ENCODE measurements at places on chromosomes 3 and 15.
A peak's percentile ranks its signal among the peaks of the same experiment; 100 is the strongest.

GRCh38 chr15:38490242-38490922 lies 36.5 kb downstream of the FAM98B start:
- DNase-seq, result peak; percentile 31

DNA sequence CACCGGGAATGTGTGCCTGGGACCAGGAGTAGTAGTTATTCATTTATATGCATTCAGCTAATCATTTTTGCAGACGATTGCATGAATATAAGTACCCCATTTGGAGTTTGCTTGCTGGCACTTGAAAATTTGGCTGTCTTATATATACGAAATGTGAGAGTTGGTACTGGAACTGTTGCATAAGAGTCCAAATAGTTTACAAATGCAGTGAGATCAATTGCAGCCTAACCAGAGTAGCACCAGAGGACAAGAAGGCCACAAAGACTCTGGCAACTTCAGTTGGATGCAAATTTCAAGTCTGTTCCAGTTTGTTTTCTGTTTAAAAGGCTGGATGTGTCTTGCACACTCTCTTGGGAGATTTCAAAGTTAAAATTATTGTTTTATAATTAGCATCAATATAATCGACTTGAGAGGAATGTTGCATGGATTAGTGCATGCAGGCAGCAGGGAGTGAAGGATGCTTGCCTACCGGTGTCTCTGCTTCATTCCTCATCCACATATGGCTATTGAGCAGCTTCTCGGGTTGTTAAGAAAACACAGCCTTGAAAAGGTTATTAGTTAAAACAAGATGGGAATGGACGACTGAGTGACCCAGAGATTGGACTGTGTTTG lies 213.0 kb downstream of the PTPRG start:
- DNase-seq, result no peak

- DNase-seq, result no peak
Observed at GRCh38 chr15:25512957-25513356, 74.1 kb upstream of the UBE3A start.

DNA sequence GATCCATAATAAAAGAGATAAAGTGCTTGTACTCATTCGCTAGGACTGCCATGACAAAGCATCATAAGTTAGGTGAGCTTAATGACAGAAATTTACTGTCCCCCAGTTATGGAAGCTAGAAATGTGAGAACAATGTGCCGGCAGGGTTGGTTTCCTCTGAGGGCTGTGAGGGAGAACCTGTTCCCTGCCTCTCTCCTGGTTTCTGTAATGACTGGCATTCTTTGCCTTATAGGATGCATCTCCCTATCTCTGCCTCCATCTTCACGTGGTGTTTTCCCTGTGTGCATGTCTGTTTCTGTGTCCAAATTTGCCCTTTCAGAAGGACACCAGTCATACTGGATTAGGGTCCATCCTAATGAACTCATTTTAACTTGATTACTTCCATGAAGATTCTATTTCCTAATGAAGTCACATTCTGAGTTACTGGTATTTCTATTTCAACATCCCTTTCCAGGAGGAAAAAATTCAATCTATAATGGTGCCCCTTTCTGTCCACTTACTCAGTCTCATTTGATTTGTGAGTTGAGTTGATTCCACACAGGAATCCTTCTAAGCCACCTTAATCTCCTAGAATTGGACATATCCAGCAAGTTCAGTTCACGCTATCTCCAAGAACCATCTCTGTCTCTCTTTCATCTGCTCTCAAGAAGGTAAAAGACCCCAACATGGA lies 71.2 kb upstream of the LIPC start:
- DNase-seq, result peak; percentile 5

GRCh38 chr15:41462084-41462795 lies 31.4 kb upstream of the ITPKA start:
- DNase-seq, result peak; percentile 20

DNA sequence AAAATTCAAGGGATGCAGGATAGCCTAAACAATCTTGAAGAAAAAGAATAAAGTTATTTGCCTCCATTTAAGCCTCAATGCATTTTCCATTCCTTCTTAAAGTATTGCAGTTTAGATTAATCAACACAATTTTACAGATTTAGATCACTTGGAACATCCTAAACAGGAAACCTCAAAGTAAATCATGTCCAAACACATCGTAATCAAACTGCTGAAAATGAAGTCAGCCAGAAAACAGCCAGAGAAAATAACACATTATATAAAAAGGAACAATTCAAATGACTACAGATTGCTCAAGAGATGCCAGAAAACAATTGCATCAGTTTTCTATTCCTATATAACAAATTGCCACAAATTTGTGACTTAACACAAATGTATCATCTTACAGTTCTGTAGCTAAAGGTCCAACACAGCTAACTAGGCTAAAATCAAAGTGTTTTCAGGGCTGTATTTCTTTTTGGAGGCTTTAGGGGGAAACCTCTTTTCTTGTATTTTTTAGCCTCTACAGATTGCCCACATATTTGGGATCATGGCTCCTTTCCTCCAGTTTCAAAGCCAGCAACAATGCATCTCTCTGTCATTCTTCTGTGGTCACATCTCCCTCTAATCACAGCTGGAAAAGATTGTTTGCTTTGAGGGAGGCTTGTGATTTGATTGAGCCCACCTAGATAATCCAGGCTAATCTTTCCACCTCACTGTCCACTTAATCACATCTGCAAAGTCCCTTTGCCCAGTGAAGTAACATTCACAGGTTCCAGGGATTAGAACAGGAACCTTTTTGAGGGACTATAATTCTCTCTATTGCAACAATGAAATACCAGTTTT lies 543.3 kb upstream of the UBE2E2 start:
- DNase-seq, result no peak

GRCh38 chr3:13064159-13064868 lies 8.9 kb downstream of the IQSEC1 start:
- peak; percentile 24 for DNase-seq

Data from M059J (cell line).